ENCODE measurements at places on chromosomes 3 and 15.

DNA sequence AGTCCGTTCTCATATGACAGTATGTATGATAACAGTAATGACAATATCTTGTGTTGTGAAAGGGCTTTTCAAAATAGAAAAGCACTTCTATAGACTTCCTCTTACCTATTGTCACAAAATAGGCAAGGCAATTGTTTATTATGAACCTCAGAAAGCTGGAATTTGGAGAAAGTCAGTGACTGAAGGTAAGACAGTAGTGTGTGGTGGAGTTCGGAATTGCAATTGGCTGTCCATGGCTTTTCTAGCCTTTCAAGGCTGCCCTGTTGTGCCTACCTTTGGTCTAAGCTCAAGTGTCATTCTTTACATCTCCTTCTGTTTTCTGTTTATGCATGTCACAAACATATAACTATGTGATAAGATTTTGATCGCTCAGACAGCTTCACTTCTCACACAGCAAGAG is 219.3 kb upstream of the NR2E3 start:
- DNase-seq: no peak

GRCh38 chr15:26394801-26395200 is 378.1 kb downstream of the GABRB3 start:
- DNase-seq: no peak

GRCh38 chr3:30607032-30607833 is 832 bp downstream of the TGFBR2 start:
- DNase-seq: peak; percentile 57

- DNase-seq: no peak
Measured at GRCh38 chr3:45199837-45200648, 26.0 kb downstream of the TMEM158 start.

DNA sequence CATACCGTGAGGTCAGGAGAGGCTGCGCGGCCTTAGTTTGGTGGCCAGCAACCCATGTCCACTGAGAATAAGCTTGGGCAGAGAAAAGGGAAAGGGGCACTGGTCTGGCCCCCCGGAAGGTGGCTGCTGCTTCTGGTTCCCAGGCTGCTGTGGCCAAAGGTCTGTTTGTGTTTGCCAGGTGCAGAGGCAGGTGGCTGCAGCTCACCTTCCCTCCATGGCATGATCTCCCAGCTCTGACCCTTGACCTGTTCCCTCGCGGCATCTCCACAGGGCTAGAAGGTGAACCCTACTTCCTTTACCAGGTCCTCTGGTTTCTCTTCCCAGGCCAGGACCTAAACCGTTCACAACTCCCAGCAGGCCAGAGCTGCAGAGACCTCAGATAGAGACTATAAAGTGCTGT is 13.8 kb downstream of the VPS18 start:
- DNase-seq: no peak

DNA sequence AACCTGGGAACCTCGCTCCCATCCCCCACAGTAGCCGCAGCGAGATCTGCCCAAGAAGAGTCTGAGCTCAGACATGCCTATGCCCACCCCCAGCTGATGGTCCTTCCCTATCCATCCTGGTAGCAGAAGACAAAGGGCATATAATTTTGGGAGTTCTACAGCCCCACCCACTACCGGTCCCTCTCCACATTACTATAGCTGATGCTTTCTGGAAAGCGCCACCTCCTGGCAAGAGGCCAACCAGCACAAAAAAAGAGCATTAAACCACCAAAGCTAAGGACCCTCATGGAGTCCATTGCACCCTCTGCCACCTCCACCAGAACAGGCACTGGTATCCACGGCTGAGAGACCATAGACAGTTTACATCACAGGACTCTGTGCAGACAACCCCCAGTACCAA is 168.4 kb downstream of the MEGF11 start:
- no peak for DNase-seq

All from T-helper 1 cell (primary cell).